HT-29 (cell line): ENCODE measurements at places on chromosomes 3 and 15.

- no peak for DNase-seq
Observed at GRCh38 chr3:146523531-146523930, 20.9 kb downstream of the PLSCR1 start.

GRCh38 chr3:62109534-62109933 lies 263.8 kb downstream of the FEZF2 start:
- DNase-seq, result no peak

- DNase-seq, result no peak
Observed at GRCh38 chr15:27670486-27671209, 428.5 kb downstream of the OCA2 start.

DNA sequence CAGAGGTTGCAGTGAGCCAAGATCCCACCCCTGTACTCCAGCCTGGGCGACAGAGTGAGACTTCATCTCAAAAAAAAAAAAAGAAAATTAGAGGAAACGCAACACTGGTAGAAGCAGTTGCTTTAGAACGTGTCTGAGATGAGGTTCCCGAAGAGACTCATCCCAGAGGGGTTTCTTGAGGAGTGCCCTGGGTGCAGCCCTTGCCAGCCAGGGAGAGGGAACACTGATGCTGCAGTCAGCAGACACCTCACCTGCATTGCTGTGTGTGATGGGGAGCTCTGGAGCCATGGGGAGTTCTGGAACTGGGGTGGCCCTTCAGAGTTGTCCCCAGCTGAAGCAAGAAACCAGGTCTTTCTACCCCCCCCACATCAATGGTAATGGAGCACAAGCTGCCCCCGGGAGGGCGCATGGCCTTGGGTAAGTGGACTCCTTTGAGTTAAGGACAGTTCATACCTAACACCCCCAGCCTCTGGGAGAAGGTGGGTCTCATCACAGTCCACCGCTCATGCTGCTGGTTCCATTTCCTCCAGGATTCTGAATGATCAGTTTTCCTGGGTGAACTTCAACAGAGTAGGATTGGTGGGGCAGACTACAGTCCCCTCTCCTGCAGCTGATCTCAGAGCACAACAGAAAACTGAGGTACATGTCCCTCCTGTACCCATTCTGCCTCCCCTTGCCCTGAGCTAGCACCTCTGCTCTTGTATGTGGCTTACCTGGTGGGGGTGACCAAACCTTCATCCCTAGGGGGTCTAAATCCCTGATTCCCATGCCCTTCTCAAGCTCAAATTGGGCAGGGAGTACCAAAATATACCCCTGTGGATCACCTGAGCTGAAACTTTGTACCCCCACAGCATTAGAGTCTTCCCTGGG lies 18.7 kb upstream of the LRRC2 start:
- DNase-seq, result no peak
